ENCODE measurements at places on chromosomes 6 and 20.

DNA sequence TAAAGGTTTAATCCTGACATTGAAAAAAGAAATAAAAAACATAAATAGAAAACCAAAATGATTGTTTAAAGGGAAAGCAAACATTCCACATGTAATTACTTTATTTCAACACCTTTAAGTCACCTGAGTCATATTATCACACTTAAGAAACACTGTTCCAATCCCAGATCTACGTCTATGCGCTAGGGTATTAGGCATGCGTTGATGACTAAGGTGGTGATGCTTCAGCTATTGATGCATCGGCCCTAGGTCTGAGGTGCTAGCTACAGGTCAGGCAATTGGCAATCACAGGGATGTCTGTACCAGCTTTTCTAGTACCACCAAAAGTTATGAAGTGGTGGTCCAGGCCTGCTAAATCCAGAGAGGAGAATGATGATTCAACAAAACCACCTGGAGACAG is 97.7 kb upstream of the BCLAF1 start:
- no peak for DNase-seq

GRCh38 chr6:170066679-170067078 is 224.2 kb downstream of the DLL1 start:
- no peak for DNase-seq

- DNase-seq, result no peak
These were observed 22.7 kb downstream of the PRDM13 start for GRCh38 chr6:99629293-99629692.

DNA sequence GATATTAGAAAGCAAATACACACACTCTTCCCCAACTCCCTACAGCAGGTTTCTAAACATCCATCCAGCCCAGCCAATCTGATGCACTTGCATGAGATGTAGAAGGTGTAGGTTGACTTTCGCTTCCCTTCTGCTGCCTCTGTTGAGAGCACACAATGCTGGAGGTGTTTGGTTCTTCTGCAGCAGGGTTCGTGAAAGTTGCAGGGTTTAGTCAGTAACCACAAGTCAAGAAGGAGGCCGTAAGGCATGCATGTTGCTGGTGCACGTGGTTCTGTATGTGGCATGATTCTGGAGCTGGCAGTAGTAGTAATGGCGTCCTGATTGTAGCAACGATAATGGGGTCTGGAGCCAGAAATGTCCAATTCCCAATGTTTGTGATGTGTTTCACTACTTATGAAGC is 53.0 kb downstream of the DEK start:
- DNase-seq, result no peak

DNA sequence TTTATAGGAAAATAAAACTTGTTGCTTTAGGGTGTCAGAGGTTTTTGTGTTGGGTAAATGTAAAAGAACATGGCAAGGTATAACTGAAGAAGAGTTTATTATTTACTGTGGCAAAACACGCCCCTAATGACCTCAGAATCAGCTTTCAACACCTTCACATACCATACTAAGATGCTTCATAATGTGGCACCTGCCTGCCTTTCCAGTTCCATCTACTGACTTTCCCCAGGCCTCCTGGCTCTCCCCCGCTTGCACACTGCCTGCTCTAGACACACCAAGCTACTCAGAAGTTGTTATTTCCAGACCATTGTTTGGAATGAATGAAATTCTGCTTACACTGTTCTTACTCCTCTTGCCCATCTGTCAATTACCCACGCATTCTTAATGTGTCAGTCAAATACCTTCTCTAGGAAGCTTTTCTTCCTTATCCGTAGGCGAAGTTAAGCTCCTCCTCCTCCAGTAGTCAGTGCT is 1.8 kb downstream of the TIAM2 start:
- no peak for DNase-seq

GRCh38 chr6:105453968-105454367 is 51.1 kb upstream of the PREP start:
- DNase-seq, result no peak

- DNase-seq, result no peak
These were observed 97.7 kb downstream of the BTBD9 start for GRCh38 chr6:38542031-38542430.

DNA sequence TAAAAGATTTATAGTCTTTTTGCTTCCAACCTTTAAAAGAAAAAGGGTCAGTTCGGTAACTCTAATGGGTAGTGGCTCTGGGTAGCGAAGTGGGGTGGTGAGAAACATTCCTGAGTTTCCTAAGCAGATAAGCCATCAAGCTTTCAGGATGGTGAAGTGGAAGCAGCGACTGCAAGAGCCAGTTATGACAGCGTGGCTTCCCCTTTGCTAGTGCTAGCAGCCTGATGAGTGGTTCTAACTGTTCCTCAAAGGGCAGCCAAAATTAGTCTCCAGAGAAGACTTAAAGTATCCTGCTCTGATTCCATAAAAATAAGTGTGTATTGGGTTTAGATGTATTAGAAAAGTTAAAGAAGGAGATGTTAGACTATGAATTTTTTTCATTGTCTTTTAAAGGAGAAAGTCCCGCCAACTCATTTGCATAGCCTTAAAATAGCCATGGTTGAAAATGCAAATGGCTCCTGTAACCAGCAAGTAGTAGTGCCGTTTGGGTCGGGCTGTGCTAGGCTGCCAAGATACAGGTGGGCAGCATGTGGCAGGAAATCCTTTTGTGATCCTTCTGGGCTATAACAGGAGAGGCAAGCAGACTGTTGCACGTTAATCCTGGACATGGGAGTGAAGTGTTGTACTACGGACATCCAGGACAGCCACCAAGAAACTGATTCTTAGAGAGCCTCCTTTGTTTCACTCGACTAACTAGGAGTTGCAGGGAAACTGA is 18.0 kb downstream of the ELOVL2 start:
- no peak for DNase-seq

GRCh38 chr6:43276577-43277305 is 21.3 kb upstream of the SLC22A7 start:
- DNase-seq, result no peak

DNA sequence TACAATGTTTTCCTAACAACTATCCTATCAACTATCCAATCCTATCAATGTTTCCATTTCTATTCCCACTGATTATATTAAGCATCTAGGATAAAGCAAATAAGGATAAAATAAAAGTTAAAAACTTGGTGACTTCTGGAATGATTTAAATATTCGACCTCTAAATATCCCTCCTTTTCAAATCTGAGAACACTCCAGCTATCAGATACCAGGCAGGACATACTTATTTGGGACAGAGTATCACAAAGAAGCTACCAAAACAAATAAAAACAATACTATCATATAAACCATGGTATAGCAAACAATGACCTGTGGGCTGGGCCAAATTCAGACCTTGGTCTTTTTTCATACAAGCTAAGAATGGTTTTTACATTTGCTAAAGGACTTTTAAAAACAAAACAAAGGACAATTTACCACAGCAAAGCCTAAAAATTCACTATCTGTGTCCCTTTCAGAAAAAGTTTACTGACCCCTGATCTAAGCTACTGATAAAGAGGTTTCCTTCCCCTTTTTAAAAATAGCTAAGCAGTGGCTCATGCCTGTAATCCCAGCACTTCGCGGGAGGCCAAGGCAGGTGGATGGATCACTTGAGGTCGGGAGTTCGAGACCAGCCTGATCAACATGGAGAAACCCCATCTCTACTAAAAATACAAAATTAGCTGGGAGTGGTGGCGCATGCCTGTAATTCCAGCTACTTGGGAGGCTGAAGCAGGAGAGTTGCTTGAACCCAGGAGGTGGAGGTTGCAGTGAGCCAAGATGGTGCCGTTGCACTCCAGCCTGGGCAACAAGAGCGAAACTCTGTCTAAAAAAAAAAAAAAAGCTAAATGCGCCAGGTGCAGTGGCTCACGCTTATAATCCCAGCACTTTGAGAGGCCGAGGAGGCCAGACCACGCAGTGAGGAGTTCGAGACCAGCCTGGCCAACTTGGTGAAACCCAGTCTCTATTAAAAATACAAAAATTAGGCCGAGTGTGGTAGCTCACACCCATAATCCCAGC is 6.0 kb downstream of the NUP153 start:
- DNase-seq, result no peak

DNA sequence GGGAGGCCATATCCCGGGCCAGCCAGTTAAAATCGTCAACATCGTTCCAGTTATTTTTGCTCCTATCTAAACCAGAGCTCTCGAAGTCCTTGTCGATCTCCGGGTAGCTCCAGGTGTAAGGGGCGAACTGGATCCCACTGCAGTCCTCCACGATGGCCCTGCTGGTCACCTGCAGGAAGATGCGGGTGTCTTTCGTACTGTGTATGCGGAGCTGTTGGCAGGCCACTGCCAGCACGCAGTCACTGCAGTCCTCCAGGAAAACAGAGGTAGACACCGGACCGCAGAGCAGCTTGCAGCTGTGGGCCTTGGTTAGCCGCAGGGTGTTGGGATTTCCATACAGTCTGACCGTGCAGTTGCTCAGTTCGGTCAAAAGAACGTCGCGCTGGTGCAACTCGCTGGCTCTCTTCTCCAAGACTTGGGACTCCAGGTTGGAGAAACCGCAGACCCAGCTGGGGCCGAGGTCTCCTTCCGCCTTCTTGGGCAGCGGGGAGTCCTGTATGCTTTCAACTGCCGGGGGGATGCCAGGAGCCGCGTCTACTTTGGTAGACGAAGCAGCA is 742 bp downstream of the TBCC start:
- no peak for DNase-seq

DNA sequence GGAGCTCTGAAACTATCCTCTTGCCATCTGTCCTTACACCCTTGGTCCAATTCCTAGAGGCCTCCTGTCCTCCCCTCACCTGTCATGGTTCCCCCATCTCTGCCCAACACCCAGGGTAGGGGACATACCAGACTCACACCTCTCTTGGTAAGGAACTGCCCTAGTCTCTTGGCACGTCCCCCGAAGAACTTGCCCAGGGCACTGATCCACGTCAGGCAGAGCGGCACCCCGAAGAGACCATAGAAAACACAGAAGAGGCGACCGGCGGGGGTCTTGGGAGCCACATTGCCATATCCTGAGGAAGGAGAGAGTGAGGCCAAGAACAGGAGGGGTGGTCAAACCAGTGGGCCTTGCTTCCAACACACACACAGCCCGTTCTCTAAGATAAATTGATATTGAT is 34.8 kb downstream of the KCNK5 start:
- DNase-seq, result no peak

DNA sequence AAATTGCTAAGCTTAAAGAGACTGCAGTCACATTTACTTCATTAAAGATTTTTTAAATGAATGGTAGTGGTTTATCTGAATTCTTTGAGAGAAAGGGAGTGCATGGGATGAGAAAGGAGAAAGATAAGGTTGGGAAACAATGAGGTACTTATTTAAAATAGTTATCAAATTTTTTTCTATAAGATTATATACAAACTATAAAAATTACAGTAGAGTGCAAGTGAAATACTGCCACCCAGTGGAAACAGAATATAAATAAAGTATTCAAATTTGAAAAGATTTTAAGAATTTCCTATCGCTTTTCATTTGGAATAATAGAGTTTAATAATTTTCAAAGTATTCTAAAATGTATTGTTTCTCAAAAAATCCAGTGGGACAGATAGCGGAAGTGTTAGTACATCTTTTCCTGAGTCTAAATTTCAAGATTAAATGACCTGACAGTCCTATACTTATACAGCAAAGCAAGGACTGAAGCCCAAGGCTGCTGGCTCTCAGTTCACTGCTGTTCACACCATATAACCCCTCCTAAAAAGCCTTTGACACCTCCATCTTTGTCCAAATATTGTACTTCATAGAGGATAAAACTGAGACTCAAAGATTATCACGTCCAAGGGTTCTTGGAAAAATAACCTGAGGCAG is 31.1 kb downstream of the EPM2A start:
- DNase-seq, result no peak

DNA sequence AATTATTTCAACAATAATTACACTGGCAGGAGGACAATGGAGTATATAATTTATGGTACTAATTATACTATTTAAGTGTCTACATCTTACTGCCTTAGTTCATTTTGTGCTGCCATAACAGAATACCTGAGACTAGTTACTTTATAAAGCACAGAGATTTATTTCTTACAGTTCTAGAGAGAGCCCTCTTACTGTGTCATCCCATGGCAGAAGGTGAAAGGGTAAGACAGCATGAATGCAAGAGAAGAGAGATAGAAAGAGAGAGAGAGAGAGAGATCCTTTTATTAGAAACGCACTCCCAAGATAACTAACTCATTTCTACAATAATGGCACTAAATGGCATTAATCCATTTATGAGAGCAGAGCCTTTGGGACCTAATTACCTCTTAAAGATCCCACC is 314.7 kb downstream of the EPM2A start:
- no peak for DNase-seq

GRCh38 chr6:107106165-107106564 is 9.2 kb downstream of the BEND3 start:
- no peak for DNase-seq

GRCh38 chr6:106446287-106446885 is 85.9 kb downstream of the CRYBG1 start:
- no peak for DNase-seq

DNA sequence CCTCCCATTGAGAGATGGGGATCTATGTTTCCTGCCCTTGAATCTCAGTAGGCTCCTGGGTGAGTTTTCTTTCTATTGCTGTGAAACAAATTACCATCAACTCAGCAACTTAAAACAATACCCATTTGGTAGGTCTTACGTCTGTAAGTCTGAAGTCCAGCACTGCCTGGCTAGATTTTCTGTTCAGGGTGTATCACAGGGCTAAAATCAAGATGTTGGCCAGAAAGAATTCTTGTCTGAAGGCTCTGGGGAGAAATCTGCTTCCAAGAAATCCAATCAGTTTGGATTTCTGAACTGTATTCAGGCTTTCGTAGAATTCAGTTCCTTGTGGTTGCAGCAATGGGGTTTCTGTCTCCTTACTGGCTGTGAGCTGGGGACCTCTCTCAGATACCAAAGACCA is 99.6 kb upstream of the SLC24A3 start:
- no peak for DNase-seq

- no peak for DNase-seq
These were observed 40.5 kb downstream of the SAMD5 start for GRCh38 chr6:147548921-147549475.

DNA sequence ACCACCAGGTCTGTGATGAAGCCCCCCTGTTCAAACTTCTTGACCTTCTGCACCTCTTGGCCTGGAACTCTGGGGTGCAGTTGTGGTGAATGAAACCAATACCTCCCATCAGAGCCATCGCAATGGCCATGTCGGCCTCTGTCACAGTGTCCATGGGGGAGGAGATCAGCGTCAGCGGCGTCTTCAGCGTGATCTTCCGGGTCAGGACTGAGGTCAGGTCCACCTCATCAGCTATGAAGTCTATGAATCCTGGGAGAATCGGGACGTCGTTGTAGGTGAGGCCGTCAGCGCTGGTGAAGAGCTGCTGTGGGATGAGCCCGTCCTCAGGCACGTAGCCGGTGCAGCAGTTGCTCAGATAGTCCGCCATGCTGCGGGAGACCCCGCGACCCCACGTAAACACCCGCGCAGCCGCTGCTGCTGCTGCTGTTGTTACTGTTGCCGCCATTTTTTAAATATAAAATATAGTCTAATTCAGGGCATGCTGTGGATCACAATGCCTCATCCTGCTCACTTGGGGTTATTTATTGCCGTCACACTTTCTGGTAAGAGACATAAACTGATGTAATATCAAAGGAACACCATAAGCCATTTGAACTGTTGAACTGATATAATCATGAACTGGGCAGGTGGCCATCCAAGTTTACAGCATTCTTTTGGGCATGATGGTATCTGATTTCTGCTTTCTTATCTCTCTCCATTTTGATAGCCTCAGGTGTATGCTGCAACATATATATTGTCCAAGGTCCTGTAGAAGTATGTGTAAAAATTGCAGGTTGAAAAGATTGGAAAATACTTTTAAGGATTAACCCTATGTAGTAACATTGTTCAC is 18.7 kb upstream of the RNF144B start:
- no peak for DNase-seq
